ENCODE measurements at places on chromosomes 2 and 18.

DNA sequence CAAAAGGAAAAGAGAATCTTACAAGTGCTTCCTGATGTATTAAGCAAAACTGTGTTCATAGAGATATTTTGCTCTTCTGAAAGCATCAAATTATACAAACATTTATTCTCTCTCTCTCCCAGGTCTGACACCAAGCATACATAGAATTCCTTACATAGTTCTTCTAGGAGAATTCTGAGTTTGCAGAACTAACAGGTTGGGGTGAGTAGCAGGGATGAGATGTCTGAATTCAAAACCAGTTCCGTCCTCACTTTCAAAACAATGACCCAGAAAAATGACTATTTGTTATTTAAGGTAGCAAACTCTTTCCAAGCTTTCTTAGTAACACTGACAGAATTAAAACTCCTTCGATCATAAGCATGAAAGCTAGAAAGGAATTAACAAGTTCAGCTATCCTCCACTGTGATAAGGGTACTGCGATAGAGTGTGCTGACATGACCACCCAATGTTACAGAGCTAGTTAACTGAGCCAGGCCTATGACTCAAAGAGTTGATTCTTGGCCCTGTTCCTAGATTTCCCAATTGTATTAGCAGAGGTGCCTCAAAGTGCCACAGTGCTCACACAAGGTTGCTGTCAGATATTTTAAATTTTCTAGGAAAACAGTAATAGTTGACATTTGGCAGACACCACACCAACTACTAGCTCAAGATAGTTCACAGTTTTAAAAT, 85.8 kb upstream of the SETBP1 start:
- no peak for DNase-seq

GRCh38 chr2:179435000-179435399, 170.4 kb upstream of the SESTD1 start:
- no peak for DNase-seq

DNA sequence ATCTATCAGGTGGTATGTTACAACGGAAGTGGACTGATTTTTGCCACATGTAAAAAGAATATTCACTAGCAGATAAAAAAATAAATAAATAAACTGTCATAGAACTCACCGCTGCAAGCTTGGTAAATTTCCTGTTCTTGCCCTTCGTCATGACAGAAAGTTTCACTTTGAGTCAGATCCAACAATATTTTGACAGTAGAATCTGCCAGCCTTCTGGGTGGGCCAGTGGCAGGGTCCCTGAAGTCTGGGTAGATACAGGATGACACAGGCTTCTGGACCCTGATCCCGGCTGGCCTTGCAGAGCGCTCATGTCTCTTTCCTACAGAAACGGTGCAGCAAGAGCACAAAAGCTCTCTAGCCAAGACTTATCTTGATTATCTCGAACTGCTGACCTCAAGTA, 97.8 kb upstream of the PMAIP1 start:
- DNase-seq: no peak

DNA sequence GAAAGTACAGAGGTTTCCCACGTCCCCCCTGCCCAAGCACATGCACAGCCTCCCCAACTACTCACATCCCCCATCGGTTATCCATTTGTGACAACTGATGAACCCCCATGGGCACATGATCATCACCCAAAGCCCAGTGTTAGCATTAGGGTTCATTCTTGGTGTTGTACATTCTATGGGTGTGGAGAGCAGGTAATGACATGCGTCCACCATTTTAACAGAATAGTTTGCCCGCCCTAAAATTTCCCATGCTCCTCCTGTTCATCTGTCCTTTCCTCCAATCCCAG, 74.3 kb downstream of the LONRF2 start:
- no peak for DNase-seq

DNA sequence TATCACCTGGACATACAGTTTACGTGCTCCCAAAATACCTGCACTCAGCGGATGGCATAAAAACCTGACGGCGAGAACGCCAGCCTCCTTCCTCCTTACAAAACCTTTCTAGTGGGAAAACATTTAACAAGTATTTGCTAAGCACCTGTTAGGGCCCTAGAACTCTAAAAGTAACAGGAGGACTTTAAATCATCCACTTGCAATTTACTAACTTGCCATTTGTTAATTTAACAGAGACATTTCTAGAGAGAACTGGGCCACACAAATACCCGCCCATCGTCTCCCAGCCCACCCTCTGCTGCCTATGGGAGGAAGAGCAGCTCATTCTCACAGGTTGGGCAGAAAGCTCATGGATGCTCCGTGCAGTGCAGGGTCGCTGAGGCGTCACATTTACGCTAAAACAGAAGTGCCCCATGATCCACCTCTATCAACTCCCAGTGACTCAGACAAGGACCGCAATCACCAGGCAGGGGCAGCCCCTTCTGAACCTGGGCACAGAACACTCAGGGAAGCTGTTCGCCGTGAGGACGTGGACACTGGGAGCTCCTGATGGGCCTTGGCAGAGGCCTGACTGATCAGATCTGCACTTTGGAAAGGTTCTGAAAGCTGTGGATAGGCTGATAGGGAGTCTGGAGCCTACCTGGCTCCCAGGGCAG, 106.9 kb downstream of the HDAC4 start:
- no peak for DNase-seq
